ENCODE measurements at places on chromosomes 16 and 17.

DNA sequence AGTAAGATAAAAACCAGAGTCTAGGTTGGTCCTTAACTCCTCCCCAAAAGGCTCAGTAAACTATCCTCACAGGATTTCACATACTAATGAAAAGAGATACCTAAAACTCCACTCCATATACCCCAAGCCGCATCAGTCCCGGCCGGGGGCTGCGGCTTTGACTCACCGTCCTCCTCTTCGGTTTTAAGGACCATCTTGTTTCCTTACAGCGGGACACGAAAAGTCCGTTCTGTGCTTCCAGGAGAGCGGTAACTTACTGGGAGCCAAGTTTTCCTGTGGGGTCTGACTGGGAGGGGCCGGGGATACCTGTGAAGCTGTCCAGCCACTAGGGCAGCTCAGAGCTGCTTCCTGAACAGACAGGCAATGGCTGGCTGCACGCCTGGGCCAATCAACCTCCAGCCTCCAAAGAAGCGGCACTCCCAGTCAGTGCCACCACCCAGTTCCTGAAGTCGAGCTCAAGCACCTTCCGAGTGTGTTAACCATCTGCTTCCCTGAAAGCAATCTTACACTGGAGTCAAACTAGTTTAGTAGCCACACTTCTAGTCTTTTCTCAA is 45.5 kb downstream of the CYTH1 start:
- DNase-seq = peak; percentile 62

GRCh38 chr16:12846592-12846991 is 42.9 kb upstream of the CPPED1 start:
- DNase-seq = no peak

- DNase-seq = no peak
Measured at GRCh38 chr16:89104930-89105571, 11.4 kb downstream of the ACSF3 start.

- DNase-seq = no peak
Measured at GRCh38 chr17:58667934-58668597, 23.8 kb downstream of the TEX14 start.

DNA sequence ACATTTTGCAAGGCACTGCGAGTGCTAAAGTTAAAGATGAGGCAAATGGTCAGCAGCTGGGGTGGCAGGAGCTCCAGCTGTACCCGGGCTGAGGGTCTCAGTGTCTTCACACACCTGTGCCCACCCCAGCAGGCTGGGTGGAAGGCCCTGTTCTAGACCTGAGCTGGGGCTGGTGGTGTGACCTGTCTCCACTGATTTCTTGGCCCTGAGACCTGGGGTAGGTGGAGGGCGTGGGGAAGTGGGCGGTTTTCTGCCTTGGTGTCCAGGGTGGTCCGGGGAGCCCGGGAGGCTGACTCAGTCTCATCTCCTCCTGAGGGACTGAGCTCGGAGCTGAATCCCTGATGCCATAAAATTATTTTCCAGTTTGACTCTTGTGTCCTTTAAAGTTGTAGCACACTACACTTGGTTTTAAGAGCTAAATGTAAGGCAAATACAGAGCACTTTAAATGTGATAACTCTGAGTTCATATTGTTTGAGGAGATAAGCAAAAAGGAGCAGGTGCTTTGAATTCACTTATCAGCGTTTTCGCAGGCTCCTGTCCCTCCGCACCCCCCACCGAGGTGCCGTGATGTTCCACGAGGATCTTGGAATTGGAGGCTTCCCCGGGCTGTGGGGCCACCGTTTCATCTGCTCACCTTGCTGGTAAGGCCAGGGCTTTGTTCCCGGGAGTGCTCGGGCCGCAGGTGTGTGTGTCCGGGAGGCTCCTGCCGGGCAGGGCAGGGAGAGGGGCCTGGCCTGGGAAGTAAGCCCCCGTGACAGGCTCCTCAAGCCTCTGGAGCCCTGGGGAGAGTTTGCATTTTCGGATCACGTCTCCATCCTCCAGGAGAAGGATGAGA is 117.0 kb downstream of the AATF start:
- DNase-seq = no peak

Data from activated naive CD4-positive, alpha-beta T cell treated with Interleukin-2 at 50 U/mL for 16 hours (primary cell).